ENCODE measurements at places on chromosomes 16 and 17.

GRCh38 chr17:49549311-49549605 lies 26.4 kb upstream of the NXPH3 start:
- DNase-seq, result no peak

GRCh38 chr16:70697594-70698170 lies 11.8 kb upstream of the MTSS2 start:
- no peak for DNase-seq

GRCh38 chr17:61570118-61570517 lies 20.9 kb downstream of the NACA2 start:
- DNase-seq, result no peak

GRCh38 chr17:45391291-45391690 lies 41.4 kb downstream of the ARHGAP27 start:
- DNase-seq, result no peak

DNA sequence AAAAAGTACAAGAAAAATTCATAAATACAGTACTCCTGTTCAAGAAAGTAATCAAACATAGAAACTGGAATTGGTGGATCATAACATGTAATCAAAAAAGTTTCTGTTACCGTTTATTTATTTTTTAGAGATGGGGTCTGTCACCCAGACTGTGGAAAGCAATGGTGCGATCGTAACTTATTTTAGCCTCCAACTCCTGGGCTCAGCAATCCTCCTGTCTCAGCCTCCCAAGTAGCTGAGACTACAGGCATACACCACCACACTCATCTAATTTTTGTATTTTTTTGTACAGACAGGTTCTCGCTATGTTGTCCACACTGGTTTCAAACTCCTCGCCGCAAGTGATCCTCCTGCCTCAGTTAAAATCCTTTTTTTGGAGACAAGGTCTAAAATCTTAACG lies 22.5 kb downstream of the ARHGAP17 start:
- DNase-seq, result no peak

- no peak for DNase-seq
Observed at GRCh38 chr16:68920349-68920748, 77.0 kb downstream of the TANGO6 start.

GRCh38 chr17:34241062-34241461 lies 14.0 kb upstream of the CCL2 start:
- no peak for DNase-seq

- no peak for DNase-seq
Observed at GRCh38 chr16:86521236-86522197, 11.2 kb downstream of the FOXF1 start.

Measured in cortex of kidney (tissue), 1 donor.